Prostate gland (tissue), 2 donors: ENCODE measurements at places on chromosomes 2 and 18. TPM values are rescaled to one million over a fixed set of nuclear protein-coding genes. Genes with fewer than 3 reads are reported as not detected.

NDC80 gene
- 0.77 TPM for total RNA-seq

CD226 gene
- total RNA-seq = 4.7 TPM

- DNase-seq = no peak
These were observed 7.9 kb upstream of the PDCL3 start for GRCh38 chr2:100554798-100555407.

GRCh38 chr2:66481100-66481549 lies 46.2 kb downstream of the MEIS1 start:
- no peak for DNase-seq

- no peak for DNase-seq
These were observed 61.3 kb upstream of the RAPGEF4 start for GRCh38 chr2:172674034-172674967.

DNA sequence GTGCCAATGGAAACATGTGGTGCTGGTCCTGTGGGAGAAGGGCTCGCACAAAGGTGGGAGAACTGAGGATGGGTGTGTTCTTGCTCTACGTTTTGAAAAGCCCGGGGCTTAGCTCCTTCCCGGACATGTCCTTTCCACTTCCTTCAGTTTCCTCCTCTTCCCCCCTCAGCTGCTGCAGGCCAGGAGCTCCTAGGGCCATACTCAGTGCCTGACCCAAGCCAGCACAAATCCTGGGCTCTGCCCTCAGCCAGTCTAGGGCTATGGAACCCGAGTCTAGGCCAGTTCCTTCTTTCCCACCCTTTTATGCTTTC lies 1.4 kb upstream of the SIX2 start:
- DNase-seq = no peak

DNA sequence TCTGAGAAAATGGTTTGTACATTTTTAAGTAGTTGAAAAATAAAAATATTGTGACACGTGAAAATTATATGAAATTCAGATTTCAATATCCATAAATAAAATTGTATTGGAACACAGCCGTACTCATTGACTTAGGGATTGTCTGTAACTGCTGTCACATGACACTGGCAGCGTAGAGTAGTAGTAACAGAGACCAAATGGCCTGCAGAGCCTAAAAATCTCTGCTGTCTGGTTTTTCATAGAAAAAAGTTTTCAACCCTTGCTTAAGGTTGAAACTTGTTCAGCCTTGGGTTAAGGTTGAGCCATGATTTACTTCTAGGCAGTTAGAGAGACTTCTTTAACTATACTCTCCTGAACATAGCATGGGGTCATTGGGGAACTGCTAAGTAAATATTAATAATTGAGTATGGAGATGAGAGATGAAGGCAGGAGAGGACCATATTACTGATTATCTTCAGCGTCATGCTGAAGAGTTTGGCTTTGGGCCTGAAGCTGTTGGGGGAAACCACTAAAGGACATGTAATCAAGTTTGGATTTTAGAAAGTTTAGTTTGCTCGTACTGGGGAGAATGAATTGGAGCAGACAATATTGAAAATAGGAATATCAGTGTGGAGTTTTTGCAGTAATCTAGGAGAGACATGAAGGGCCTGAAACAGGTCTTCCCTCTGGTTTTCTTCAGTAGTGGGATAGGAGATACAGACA lies 16.2 kb downstream of the EML4 start:
- no peak for DNase-seq

CYP1B1 gene
- total RNA-seq = 19.4 TPM

DNA sequence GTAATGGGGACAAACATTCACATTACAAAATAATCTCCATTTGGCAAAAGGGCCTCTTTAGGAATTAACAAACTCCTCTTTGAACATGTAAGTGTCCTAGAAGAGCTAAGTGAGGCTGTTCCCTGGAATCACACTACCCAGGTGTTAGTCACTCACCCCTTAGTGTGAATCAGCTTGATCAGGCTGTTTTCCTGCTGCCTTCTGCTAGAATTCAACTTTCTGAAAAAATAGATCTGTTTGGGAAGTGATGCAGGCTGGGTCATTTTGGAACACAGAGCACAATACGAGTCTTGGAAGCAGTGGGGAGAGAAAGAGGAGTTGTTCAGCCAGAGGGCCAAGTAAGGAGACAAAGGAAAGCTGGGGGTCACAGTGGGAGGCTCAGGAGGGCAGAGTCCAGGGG lies 40.0 kb downstream of the TTC32 start:
- DNase-seq = no peak

CIB4 gene
- total RNA-seq = 0.46 TPM

GRCh38 chr2:86783615-86784339 lies 6.9 kb downstream of the CD8A start:
- DNase-seq = no peak

CCDC68 gene
- 20.8 TPM for total RNA-seq

DNA sequence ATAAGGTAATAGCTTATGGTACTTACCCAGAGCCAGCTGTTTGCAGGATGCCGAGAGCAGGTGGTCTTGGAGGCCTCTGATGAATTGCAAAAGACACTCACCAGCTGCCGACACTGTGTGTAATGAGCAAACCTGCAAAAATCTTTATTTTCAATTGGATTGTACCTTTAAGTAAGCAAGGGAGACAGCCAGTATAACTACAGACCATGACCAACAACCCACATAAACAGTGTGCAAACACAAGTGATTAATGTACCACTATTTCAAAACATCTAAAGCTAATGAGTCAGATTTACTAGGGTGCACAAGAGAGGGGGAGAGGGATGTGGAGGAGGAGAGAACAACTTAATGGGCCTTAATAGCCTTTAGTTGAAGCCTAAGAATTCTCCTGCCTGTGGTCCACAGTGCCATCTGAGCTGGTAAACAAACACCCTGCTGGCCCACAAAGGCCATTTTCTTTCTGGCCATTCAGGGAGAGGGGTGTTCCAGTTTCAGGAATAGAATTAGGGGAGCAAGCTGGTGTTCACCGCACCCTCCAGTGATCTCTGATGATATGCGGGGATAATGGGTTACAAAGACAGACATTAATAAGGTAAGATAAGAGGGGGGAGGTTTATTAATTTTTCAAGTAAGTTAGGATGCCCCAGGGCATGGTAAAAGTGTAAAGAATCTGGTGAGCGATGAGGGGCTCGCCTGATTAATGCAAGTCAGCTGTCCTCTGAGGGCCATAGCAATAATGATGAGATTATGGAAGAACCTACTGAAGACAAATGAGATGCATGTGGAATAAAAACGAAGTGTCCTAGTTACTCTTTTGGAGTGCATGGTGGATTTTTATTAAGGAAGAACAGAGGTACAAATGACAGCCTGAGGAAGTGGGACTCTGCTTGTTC lies 196.4 kb downstream of the HRH4 start:
- no peak for DNase-seq

GRCh38 chr2:224798180-224798579 lies 82.0 kb upstream of the CCDC195 start:
- DNase-seq = no peak

CXCR4 gene
- 27.2 TPM for total RNA-seq

- DNase-seq = peak; percentile 9
These were observed 218.7 kb downstream of the CMPK2 start for GRCh38 chr2:6647046-6647445.

PSMA8 gene
- total RNA-seq = 2.9 TPM

DNA sequence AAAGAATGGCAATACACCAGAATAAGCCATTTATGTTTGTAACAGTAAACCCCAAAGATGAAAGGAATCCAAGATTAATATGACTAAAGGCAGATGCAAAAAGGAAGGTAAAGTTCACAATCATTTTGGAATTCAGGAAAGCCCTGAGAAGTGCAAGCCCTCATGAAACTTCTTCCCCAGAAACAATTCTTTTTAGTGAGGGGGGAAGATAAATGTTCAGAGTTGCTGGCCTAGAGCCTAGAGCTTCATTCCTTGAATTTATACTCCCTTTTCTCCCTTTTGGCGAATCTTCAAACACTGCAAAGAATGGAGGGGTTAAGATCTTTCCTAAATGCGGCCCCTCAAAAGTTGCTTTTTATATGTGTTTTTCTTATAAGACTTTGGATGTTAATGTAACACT lies 368.8 kb downstream of the MEIS1 start:
- DNase-seq = no peak

DNA sequence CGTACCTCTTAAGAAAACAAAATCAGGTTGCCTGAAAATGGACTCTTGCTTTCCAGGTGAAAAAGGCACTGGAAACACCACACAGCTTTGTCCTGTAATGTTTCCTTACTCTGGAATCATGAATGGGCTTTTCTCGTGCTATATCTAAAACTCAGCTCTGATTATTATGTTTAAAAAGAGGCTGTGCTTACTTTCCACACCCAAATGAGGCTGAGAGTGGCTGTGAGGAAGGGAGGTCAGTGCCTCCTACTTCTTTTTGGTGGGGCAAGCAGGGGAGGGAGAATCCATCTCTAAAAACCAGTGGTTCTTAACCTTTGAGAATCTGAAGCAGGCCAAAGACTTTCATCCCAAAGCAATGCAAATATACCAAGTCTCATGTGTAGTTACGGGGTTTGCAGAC lies 148.6 kb downstream of the FAM210A start:
- no peak for DNase-seq

DNA sequence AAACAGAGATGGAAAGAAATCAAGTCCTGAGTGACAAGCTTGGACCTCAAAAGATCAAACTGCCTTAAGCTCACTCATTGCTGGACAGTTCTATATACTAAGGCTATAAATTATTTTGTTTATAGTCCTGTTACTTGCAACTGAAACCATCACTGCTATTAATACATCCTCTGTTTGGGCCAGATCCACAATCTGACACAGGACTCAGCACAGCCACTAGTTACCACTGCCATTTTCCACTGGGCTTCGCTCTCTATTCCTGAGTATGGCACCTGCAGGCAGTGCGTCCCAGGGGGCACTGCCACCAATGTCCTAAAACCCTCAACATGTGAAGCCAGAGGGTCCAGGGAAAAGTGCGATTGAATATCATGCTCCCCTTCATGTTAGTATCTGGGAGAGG lies 52.3 kb downstream of the CYP26B1 start:
- peak; percentile 0 for DNase-seq

GRCh38 chr2:161474920-161475319 lies 58.8 kb downstream of the TBR1 start:
- DNase-seq = no peak

GRCh38 chr2:238915596-238915995 lies 67.7 kb downstream of the TWIST2 start:
- no peak for DNase-seq

G6PC2 gene
- total RNA-seq = not detected

GRCh38 chr18:26549263-26550094 lies 1.1 kb upstream of the KCTD1 start:
- DNase-seq = peak; percentile 67

- DNase-seq = no peak
These were observed 47.3 kb upstream of the MRPL33 start for GRCh38 chr2:27724191-27724590.

- DNase-seq = no peak
These were observed 27.5 kb upstream of the KCTD1 start for GRCh38 chr18:26575865-26576217.

DNA sequence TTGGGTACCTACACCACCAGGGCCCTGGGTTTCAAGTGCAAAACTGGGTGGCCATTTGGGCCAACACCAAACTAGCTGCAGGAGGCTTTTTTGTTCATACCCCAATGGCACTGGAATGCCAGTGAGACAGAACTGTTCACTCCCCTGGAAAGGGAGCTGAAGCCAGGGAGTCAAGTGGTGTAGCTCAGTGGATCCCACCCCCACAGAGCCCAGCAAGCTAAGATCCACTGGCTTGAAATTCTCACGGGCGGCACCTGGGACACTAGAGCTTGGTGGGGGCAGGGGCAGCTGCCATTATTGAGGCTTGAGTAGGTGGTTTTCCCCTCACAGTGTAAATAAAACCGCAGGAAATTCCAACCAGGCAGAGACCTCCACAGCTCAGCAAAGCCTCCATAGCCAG lies 46.0 kb upstream of the FAM110C start:
- DNase-seq = no peak

- no peak for DNase-seq
These were observed 95.1 kb downstream of the EHBP1 start for GRCh38 chr2:62800618-62801017.

DNA sequence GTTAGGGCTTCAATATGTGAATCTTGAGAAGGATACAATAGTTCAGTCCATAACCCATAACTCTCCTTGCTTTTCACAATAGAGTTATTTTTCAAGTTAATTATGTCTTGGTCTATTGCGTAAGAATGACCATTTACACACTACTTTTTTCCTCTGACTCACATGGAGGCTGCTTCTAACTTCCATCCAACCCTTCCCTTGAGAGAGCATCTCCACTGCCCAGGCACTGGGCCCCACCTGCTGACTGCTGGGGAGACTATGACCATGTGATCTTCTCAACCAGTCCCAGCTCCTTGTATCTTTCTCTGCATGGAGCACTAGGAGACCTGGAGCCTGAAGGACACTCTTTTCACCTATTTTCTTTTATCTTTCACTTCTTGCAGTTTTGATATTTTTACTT lies 251.5 kb downstream of the GPD2 start:
- DNase-seq = no peak

ICA1L gene
- total RNA-seq = 15.8 TPM

ZCCHC2 gene
- total RNA-seq = 18.7 TPM

QPCT gene
- 11.7 TPM for total RNA-seq

- no peak for DNase-seq
These were observed 8.9 kb downstream of the C1QL2 start for GRCh38 chr2:119149611-119150010.

- no peak for DNase-seq
These were observed 57.2 kb downstream of the CYBRD1 start for GRCh38 chr2:171579481-171579880.
